ENCODE measurements at places on chromosomes 12 and 14.

DNA sequence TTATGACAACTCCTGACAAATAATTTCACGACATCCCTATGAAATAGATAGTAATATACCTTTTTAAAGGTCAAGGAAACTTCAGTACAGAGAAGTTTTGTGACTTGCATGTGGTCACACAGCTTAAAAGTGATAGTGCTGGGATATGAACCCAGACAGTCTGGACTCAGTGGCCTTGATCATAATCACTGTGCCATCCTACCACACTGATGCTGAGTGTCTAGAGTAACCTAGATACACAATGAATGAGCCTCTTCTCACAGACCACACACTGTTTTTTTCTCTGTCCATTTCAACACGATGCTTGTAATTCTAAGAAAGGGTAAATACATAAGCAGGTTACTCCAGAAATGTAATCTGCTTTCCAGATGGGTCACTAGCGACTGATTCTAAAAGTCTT, 88.2 kb downstream of the SYNE2 start:
- no peak for DNase-seq

- DNase-seq: no peak
These were observed 82.7 kb downstream of the BEGAIN start for GRCh38 chr14:100504372-100505078.

DNA sequence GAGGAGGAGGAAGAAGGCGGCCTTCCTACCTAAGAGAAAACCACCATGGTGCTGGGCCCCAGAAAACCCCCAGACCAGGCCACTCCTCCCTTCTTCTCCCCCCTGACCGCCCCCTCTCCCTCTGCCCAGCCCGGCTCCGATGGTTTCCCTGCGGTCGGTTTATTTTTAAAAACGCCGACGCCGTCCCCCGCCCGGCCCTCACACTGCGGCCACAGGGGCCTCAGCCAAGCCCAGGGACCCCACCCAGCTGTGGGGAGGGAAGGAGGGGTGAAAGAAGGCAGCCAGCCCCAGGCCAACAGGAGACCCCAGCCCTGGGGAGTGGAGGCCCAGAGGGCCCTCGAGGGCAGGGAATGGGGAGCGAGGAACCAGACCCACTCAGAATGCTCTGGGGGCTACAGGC, 3.4 kb downstream of the SP7 start:
- no peak for DNase-seq

- DNase-seq: no peak
These were observed 2.0 kb upstream of the SETD1B start for GRCh38 chr12:121801595-121802484.

- no peak for DNase-seq
These were observed 10.0 kb upstream of the RHEBL1 start for GRCh38 chr12:49079793-49080192.

DNA sequence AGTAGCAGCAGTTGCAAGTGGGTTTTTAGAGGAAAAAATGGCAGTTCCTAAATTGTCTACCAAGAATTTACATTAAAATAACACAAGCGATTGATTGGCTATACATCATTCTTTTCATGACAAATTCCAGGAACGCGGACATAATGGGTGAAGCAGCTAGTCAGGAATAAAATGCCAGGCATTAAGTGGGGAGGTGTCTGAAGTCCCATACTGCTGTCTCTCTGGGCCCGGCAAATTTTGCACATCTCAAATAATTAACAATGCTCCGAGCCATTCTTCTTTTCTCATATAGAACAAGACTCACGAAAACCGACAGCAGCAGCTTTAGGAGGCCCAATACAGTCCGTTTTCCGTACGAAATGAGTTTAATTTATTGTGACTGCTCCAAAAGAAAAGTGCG, 696 bp downstream of the RPL36AL start:
- DNase-seq: no peak

DNA sequence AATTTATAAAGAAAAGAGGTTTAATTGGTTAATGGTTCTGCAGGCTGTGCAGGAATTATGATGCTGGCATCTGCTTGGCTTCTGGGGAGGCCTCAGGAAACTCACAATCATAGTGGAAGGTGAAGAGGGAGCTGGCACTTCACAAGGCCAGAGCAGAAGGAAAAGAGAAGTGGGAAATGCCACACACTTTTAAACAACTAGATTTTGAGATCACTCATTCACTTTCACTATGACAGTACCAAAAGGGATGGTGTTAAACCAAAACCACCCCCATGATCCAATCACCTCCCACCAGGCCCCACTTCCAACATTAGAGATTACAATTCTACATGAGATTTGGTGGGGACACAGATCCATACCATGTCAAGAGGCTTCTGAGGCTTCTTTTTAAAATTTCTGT, 62.6 kb downstream of the SLC38A4 start:
- no peak for DNase-seq

GRCh38 chr14:72416892-72417291, 477.0 kb downstream of the DPF3 start:
- DNase-seq: no peak

- no peak for DNase-seq
These were observed 208.4 kb downstream of the PAWR start for GRCh38 chr12:79482323-79482722.

GRCh38 chr12:9651265-9651729, 18.2 kb upstream of the CLEC2D start:
- no peak for DNase-seq

- no peak for DNase-seq
These were observed 34.4 kb downstream of the BTG1 start for GRCh38 chr12:92111256-92111655.

DNA sequence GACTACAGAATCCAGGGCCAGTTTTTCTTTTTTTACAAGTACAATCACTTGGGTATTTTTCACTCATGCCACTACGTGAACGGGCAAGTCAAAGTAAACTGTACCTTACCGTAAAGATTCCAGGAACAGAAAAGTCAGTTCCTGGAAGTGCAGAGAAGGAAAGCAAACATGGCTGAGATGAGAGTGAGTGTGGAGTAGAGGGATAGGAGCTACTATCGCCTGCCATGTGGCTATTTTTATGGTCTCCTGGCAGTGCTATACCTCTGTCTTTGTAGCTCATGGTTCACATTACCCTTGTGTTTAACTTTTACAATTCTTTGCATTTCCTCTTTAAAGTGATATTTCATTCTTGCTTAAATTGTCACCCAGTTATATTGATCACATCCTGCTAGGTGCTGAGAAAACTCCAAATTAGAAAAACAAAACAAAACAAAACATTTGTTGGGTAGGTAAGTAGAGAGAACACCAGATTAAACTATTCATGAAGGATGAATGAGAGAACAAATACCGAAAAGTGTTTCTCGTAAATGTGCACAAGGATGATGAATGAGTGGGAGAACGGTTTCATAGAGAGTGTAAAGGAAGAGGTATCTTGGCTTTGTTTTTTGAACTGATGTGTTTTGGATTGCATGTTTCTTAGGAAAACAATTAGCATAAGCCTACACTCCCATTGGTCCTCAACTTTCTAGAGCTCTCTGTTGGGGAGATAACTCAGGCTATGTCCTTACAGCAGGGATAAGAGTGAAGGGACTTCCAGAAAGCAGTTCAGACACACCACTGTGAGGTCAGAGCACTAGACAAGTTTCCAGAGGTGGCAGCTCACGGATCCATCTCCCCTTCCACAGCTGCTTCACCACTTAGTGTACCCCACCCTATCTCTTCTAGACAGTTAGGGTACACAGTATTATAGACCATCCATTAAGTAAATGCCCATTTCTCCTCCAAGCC, 163.7 kb downstream of the IPO8 start:
- DNase-seq: no peak

GRCh38 chr14:66228267-66228970, 257.8 kb upstream of the CCDC196 start:
- no peak for DNase-seq

DNA sequence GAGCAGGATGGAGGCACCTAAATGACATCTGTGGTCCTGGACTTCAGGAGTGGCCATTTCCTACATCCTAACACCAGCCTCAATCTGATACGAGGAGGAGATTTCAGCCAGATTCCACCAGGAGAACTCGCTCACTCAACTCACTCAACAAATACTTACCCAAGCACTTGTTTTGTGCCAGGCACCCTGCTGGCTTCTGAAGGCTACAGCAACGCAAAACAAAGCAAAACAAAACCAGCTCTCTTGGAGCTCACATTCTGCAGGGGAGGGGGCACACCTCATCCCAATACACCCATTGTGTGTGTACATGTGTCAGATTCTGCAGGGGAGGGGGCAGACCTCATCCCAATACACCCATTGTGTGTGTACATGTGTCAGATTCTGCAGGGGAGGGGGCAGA, 144.8 kb downstream of the PIWIL1 start:
- DNase-seq: no peak

GRCh38 chr14:73234586-73235394, 2.5 kb upstream of the PAPLN start:
- DNase-seq: no peak

- DNase-seq: no peak
These were observed 136.4 kb downstream of the KIF26A start for GRCh38 chr14:104274806-104275205.

- DNase-seq: no peak
These were observed 45.1 kb upstream of the KITLG start for GRCh38 chr12:88625356-88625755.

GRCh38 chr12:7557227-7557626, 53.6 kb upstream of the CD163 start:
- no peak for DNase-seq

All from brain pericyte (primary cell).